GM23248 (cell line): ENCODE measurements at places on chromosomes 7 and 10. TPM values are rescaled to one million over a fixed set of nuclear protein-coding genes. Genes with fewer than 3 reads are reported as not detected.

DNA sequence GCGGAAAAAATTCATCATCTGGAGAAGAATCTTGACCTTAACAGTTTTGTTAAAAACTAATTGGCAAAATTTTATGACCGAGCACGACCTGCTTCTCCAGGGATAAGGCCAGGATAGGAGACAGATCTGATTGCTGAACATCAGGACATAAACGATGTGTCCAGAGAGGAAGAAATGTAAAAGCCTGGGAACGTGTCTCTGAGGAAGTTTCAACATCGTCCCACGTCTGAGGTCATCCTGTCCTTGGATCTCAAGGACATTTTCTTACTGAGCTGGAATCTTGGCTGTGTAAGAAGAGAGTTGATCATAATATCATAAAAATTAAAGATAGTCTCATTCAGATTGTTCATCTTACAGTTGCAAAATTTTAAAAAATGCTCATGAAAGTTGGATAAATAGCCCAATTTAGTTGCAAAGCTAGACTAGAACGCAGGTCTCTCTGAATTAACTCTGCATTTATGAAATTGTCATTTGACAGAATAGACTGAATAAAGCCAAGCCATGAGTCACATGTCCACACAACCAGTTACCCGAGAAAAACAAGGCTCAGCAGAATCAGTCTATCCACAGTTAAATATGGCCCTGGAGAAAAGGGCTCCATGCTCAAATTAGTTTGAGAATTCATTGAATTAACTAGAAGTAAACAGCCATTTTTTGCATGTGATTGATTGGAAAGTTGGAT lies 120.0 kb upstream of the EGFR start:
- DNase-seq, result peak; percentile 54

DNA sequence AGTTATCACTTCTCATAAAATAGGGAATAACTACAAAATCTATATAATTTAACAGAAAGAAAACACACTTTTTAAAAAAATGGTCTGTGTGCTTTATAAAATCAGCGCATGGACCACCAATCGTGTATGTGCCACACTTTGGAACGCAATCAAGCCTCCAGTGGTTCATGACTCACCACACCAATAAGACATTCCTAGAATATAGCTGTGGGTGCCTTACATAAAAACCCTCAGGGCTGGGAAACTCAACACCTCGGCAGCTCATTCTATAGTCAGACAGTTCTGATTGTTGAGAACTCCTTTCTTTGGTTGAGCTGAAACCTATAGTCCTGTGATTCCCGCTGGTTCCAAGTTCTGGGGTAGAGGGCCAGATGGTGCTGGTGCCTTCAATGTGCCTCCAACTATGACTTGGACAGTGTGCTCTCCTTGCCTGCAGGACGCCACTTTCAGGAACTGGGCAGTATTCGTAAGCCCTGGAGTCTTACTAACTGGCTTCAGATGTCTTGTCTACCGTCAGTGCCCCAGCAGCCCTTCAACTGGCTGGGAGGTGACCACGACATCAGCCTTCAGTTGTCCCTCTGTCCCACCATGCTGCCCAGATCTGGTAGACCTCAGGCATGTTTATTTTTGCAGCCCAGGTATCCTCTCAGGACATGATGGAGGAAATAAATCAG lies 135.7 kb upstream of the GDF10 start:
- peak; percentile 75 for DNase-seq

The MBL2 gene
- polyA plus RNA-seq, result not detected in 2 replicates

The NME8 gene
- not detected in 2 replicates for polyA plus RNA-seq

The MAT1A gene
- polyA plus RNA-seq, result not detected in 2 replicates

- DNase-seq, result no peak
Measured at GRCh38 chr7:128172963-128173362, 68.1 kb upstream of the LEP start.

- no peak for DNase-seq
Measured at GRCh38 chr7:75931680-75932079, 16.7 kb downstream of the POR start.

DNA sequence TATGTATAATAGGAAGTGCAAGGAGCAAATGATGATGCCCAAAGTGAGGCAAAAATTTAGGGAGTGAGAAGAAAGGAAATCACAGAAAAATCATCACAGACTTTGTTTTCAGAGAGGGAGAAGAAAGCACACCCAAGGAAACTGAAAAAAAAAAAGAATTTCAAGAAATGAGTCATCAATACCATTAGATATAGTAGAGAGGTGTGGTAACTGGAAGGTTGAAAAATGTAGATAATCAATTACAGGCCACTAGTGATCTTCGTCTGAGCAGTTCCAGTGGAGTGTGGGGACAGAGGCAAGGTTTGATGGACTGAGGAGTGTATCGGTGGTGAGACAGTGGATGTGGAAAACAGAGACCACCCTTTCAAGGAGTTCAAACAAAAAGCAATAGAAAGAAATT lies 31.7 kb downstream of the ASB4 start:
- DNase-seq, result no peak

The TRUB1 gene
- polyA plus RNA-seq, result 17.4 and 20.5 TPM in 2 replicates

- peak; percentile 9 for DNase-seq
Measured at GRCh38 chr10:10520491-10521385, 496.9 kb upstream of the CELF2 start.

GRCh38 chr7:95245828-95246500 lies 78.4 kb downstream of the PON1 start:
- DNase-seq, result no peak
